ENCODE measurements at places on chromosomes 12 and 14.
A peak's percentile ranks its signal among the peaks of the same experiment; 100 is the strongest.

- DNase-seq: no peak
Measured at GRCh38 chr12:102462795-102463465, 17.4 kb downstream of the IGF1 start.

DNA sequence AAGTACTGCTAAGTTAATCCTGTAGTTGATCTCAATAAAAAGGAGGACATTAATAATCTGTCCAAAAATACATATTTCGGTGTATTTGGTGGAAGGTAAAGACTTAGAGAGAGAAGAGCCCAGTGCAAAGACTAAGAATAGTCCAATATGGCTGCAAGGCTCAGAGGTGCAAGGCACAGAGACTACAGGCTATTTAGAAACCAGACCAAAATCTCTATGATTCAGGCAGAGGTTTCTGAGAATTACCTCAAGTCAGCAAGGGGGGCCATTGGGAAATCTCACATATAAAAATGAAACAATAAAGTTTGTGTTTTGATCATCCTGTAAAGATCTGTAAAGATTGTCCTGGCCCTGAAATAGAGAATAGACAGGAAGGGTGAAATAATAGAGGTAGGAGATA lies 1173.0 kb downstream of the VRK1 start:
- no peak for DNase-seq

DNA sequence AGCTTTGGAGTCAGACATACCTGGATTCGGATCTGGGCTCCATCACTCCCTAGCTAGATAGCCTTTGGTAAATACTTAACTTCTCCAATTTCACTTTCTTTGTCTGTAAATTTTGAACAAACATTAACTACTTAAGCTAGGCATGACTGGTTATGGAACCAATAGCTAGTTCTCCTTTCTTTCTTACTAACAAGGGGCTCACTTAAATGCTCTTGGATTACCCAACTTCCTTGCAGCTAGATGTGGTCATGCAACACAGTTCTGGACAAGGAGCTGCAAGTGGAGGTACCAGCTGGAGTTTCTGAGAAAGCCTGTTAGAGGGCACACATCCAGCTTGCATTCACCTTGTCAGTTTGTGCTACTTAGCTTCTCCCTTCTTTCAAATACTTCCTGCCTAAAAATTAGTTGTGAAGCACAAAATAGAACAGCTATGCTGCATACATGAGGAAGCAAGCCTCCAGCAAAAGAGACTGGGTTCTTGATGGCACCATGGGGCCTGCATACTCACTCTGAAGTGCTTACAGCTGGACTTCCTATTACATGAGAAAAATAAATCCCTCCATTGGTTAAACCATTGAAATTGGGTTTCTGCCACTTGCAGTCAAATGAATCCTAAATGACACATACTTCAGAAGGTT lies 210.1 kb upstream of the EEA1 start:
- no peak for DNase-seq

DNA sequence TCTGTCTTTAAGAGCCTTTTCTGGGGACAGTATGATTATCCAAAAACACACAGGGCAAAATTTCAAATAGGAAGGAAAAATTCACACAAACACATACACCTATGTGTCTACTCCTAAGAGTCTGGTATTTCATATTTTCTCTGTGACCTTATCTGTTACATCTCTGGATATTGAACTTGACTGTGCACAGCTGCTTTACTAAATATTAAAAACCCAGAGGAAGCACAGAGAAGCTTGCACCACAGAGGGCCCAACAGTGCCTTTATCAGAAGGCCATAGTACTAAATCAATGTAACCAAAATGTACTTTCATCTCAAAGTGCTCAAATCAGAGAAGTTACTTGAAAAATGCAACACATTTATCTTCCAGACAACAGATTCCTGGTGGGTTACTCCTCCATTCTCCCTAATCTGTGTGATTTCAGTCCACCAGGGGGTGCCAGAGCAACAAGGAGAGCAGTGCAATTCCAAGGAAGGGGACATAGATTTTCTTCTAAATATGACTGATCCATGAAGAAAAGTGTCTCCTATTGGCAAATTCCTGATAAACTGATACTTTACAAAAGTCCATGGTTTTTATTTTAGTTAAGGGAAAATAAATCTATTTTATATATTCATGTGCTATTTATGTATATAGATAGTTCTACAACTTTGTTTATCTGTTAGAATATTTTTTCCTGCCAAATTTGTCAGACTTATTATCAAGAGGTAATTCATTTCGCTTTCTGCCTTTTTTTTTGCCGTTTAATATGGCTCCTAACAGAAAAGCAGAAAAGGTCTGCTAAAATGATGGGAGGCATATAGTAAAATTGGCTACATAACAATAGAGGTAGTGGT lies 617.6 kb downstream of the LRFN5 start:
- peak; percentile 21 for DNase-seq

- no peak for DNase-seq
Measured at GRCh38 chr12:111748867-111749266, 17.9 kb upstream of the ALDH2 start.

- no peak for DNase-seq
Measured at GRCh38 chr12:99068993-99069747, 424.1 kb downstream of the APAF1 start.

- no peak for DNase-seq
Measured at GRCh38 chr12:39804898-39805297, 185.3 kb upstream of the ABCD2 start.

DNA sequence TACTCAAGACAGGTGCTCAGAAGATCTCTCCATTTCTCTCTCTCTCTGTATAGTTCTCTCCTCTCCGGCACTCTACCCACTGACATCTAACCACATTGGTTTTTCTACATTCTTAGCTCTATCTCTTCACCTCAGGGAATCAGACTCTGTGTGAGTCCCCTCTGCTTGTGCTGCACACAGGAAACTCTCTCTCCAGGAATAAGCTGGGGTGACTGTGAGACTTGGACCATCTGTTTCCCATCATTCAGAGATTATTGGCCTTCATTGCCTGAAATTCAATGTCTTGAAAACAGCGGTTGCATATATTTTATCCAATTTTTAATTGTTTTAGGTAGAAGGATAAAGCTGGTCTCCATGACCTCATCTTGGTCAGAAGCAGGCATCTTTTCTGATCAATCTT lies 105.0 kb downstream of the SLC35F4 start:
- no peak for DNase-seq

DNA sequence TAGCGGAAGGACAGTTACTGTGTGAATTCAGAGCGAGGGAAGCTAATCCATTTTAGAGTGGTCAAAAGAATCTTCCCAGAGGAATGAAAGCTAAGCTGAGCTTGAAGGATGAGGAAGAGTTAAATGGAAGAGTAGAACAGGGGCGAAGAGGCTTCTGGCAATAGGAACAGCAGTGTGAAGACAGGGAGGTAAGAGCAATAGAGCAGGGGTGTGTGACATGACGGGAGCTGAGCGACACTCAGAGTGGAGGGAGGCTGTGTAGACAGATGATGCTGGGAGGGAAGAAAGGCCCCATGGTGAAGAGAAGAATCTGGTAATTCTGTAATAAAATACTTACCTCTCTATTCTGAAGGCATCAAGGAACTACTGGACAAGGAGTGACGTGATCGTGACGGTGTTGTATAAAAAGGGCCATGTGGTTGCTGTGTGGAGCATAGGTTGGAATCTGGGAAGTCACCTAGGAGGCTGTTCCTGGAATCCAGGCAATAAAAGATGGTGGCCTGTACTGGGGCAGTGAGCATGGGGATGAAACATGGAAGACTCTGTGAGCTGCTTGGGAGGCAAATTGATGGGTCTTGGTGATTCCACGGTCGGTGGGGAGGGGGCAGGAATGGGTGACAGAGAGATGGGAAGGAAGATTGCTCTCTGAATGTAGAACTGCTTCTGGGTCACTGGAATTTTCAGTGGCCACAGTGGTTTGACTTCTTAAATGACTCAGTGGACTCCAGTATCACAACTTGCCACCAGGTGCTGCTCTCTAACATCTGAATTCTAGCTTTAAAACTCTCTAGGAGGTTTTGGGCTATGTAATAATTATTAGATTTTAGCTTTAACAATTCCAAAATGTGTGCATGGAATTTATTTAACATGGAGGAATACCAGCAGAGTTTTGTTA lies 164.1 kb downstream of the ATP23 start:
- no peak for DNase-seq

GRCh38 chr12:68972595-68972994 lies 39.6 kb upstream of the CPM start:
- DNase-seq: no peak

DNA sequence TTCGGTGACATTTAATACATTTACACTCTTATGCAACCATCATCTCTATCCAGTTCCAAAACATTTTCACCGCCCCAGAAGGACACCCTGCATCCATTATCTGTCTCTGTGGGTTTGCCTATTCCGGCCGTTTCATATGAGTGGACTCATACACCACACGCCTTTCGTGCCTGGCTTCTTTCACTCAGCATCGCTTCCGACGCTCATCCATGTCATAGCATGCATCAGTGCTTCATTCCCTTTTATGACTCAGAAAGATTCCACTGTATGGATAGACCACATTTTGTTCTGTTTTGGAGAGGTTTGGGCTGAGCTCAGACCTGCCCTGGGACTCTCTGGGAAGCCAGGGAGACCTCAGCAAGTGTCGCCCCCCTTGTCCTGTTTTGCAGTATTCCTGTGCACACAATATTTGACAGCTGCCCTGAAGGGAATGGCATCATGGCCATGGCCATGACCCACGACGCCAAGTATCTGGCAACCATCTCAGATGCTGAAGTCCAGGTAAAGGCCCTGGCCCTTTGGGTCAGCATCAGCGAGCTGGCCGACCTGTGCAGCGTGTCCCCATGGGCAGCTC lies 23.8 kb downstream of the CFAP251 start:
- no peak for DNase-seq

Data from activated CD4-positive, alpha-beta T cell treated with anti-CD3 and anti-CD28 coated beads, Interleukin-2, amount 50 U/mL, for 16 hours (primary cell).